ENCODE measurements at places on chromosomes 2 and 18.
A peak's percentile ranks its signal among the peaks of the same experiment; 100 is the strongest.

DNA sequence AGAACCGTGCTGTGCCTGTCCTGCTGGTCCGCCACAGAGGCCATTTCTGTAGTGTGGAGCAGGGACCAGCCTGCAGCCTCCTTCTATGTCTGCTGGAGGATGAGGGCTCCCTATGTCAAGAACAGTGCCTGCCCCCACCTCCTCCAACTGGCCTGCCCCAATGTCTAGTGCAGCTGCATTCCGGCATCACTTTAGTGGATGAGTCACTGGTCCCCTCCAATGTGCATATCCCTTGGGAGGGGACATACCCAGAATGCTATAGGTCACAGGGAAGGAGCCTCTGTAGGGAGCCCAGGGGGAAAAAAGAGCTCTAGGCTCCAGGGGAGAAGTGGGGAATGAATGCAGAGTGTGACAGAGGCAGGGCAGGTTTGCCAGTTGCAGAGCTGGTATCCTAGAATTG lies 219.6 kb downstream of the CELF4 start:
- DNase-seq = no peak

- DNase-seq = no peak
Observed at GRCh38 chr18:24536326-24536725, 75.9 kb downstream of the HRH4 start.

DNA sequence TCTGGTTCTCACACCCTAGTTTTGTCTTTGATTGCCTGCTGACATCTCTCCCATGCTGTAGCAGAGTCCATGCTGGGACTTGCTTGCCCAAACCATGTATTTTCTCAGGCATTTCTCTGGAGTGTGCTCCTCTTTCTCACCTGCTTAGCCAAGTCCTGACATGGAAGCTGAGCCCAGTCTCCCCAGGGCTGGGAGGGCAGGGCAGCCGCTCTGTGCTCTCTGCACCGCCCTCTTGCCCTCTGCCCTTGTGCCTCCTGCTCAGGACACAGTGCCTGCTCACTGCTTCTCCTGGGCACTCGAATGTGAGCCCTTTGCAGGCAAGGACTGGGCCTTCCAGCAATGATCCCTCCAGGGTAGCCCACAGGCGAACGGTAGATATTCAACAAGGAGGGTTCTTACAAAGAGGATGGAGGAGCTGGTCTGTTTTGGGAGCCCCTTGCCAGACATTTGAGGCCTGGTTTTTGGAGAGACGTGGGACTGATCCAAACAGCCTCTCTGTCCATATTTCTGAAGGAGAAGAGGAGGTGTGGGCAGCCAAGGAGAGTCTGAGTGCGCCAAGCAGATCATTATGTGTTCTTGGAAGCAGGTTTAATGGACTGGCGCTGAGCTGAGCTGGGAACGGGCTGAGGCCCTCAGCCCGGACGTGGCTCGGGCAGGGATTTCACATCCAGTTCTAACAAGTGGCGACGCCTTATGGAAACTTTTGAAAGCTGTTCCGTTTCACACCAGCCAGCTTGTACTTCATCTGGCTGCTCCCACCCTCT lies 4.0 kb downstream of the SLC14A2 start:
- DNase-seq = no peak

GRCh38 chr2:110771547-110772382 lies 39.4 kb downstream of the ACOXL start:
- no peak for DNase-seq

- DNase-seq = no peak
Observed at GRCh38 chr2:164039270-164039669, 303.5 kb upstream of the FIGN start.

DNA sequence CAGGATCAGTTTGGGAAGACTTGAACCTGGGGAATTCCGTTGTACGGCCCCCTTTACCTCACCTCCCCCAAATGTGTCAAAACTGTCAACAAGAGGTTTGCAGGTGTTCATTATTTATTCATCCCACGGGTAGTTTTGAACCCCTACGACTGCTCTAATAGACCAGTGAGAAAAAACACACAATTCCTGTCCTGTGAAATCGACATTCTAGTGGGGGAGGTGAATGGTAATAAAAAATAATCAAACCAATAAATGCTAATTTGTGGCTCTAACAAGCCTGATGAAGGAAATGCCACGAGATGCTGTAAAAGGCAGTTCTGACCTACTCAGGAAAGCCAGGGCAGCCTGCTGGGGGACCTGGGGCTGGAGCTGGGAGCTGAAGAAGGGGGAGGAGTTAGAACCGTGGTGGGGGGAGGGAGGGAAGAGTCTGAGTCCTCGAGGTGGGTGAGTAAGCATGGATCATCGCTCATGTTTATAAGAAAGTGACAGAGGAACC lies 463 bp upstream of the DNAJB2 start:
- DNase-seq = no peak

- no peak for DNase-seq
Observed at GRCh38 chr2:104049438-104049837, 804.5 kb upstream of the POU3F3 start.

- DNase-seq = no peak
Observed at GRCh38 chr2:34785206-34785785, 1186.2 kb upstream of the FAM98A start.

GRCh38 chr2:145350011-145350410 lies 830.1 kb upstream of the ZEB2 start:
- peak; percentile 15 for DNase-seq

- peak; percentile 66 for DNase-seq
Observed at GRCh38 chr18:45166341-45166835, 448.9 kb upstream of the SLC14A2 start.

DNA sequence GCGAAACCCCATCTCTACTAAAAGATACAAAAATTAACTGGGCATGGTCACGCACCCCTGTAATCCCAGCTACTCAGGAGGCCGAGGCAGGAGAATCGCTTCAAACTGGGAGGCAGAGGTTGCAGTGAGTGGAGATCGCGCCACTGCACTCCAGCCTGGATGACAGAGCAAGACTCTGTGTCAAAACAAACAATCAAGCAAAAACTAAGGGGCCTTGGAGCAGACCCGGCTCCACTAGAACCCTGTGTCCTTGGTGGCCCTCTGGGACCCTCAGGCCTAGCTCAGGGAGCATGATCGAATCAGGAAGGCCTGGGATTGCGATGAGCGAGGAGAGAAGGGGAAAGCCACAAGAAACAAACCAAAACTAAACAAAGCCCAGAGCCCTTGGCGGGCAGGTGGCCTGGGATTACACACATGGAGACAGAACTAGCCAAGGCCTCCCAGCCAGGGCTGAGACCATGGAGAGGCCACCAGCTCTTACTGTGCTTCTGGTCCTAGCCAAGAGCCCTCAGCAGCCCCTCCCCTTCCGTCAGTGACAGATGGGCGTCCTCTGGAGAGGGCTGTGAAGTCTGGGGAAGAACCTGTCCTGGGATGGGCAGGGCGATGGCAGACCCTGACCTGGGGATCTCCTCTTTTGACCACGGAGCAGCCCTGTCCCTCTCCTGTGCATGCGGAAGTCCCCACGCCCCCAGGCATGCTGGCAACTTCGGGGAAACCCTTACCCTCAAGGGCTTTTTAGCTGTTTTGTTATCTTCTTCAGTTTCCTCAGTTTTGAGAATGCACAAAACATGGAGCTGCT lies 27.4 kb upstream of the CATIP start:
- DNase-seq = no peak

- no peak for DNase-seq
Observed at GRCh38 chr18:46378126-46378863, 274.1 kb downstream of the HAUS1 start.

DNA sequence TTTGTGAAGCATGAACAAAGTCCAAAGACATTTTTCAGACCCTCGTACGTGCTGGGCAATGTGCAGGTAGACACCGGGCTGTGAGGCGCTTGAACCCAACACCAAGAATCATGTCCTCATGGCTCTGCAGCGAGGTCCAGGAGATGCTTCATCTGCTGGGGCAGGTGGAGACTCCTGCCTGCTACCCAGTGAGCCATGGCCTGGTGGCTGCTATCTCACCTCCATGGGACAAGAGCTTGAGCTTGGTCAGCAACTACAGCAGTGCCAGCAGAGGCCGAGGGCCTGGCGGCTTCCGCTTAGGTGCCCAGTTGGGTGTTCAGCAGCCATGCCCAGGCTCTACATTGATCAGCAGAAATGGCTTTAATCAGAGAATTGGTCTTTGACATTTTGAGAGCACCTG lies 281.0 kb upstream of the HS6ST1 start:
- DNase-seq = no peak

- DNase-seq = peak; percentile 75
Observed at GRCh38 chr2:18077704-18078103, 199.2 kb downstream of the KCNS3 start.

DNA sequence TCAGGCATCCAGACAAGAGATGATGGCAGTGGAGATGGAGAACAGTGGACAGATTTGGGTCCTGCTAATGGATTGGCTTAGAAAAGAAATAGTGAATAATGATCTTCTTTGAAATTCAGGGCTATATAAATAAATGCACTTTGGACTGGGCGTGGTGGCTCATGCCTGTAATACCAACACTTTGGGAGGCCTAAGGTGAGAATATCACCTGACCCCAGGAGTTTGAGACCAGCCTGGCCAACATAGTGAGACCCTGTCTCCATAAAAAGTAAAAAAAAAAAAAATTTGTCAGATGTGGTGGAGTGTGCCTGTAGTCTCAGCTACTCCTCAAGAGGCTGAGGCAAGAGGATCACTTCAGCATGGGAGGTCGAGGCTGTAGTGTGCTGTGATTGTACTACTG lies 102.4 kb upstream of the STON1 start:
- no peak for DNase-seq

GRCh38 chr18:78659748-78660147 lies 319.9 kb upstream of the SALL3 start:
- DNase-seq = no peak

DNA sequence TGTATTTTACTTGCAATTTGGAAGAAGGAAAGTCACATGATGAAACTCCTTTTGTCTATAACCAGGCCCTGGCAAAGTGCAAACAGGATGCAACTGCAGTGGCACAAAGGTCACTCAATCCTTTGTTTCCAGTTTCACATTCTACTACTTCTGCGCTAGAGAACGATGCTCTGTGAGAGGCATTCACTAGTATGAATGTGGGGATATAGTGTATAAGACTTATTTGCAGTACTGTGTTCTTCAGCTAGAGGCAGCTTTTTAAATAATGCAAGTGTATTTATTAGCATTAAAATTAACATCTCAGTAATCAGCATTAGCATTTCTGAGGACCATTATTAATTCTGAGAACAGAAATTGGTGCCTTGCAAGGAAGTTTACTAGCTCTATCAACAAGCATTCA lies 68.9 kb downstream of the PRPF40A start:
- no peak for DNase-seq

GRCh38 chr2:8447610-8448221 lies 234.1 kb upstream of the ID2 start:
- DNase-seq = peak; percentile 12

GRCh38 chr2:9260464-9260918 lies 53.9 kb downstream of the ASAP2 start:
- no peak for DNase-seq

DNA sequence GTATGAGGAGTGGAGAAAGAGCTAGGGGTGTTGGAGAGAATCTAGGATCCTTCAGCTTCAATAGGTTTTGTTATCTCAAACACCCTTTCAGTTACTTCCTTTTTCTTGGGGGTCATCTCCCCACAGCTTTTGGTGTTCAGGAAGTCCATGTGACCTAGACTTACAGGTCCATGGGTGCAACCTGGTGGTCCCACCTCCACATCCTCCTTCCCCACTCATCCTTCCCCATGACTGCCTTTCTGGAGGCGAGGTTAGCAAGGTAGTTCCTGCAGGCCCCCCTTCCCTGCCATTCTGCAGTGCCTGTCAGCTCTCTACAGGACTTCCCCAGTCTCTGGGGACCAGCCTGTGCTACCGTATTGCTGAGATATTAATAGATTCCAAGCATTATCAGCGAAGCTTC lies 107.6 kb downstream of the TMEM17 start:
- no peak for DNase-seq

DNA sequence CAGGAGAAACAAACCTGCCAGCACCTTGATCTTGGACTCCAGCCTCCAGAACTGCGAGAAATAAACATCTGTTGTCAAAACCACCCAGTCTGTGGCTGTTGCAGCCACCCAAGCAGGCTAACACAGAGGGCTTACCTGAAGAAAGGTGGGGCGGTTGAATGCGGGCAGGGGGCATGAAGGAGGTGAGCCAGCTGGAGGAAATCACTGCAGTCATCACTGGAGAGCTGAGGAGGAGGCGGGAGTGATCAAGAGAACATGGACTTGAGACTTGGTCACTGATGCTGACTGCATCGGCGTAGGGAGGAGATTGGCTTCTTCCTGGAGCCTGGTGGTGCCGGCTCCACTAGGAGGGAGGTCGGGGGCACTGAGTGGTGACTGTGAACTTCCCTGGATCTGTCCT lies 14.6 kb upstream of the ARMC9 start:
- DNase-seq = no peak

DNA sequence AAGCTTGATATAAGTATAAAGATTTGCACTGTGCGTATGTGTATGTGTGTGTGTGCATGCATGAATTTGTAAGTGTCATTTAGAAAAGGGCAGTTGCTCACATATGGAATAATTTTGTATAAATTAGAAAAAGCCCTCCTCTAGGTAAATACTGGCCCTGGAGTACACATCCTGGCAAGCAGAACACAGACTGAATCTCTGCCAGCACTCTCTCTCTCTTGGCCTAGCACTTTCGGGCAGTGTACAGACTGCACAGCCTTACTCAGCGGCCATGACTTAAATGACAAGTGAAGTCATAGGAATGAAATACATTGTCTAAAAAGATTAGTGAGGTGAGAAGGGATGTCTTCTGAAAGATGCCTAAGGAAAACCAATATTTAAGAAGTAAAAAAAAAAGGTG lies 214.1 kb downstream of the RDH14 start:
- no peak for DNase-seq

GRCh38 chr2:62216113-62216512 lies 20.2 kb downstream of the B3GNT2 start:
- no peak for DNase-seq

- no peak for DNase-seq
Observed at GRCh38 chr2:151808258-151809072, 19.8 kb downstream of the ARL5A start.

DNA sequence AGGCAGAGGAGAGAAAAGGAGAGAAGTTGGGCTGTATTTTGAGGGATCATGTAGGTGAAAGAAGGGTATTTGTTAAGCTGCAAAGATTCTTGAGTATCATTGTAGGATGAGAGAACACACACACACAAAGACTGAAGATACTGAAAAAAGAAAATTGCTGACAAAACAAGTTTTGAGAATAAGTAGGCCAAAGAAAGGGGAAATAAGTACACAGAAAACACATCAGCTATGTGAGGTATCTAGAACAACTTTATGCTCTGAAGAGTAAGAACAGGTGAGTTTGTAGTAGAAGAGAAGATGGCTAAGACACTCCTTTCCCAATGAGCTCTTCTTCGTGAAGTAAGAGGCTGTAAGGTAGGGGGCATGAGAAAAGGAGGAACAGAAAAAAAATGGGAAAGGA lies 28.2 kb downstream of the METTL8 start:
- no peak for DNase-seq
